ENCODE measurements at places on chromosomes 3 and 15. TPM values are rescaled to one million over a fixed set of nuclear protein-coding genes. Genes with fewer than 3 reads are reported as not detected.
A peak's percentile ranks its signal among the peaks of the same experiment; 100 is the strongest.

- H3K4me1 ChIP-seq, result no peaks in the 10 kb centered on the region
- no peak overlapping the region for H3K4me3 ChIP-seq
- no peak overlapping the region for H3K27ac ChIP-seq
- DNase-seq, result no peak
- no peaks in the 10 kb centered on the region for H3K36me3 ChIP-seq
- H3K27me3 ChIP-seq, result no peaks in the 10 kb centered on the region
These were observed 17.6 kb downstream of the GALK2 start for GRCh38 chr15:49187549-49188245.

- no peaks in the 10 kb centered on the region for H3K36me3 ChIP-seq
- H3K27me3 ChIP-seq, result no peaks in the 10 kb centered on the region
- no peak overlapping the region for H3K27ac ChIP-seq
- H3K4me3 ChIP-seq, result no peak overlapping the region
- no peaks in the 10 kb centered on the region for H3K4me1 ChIP-seq
- DNase-seq, result no peak
These were observed 337.2 kb downstream of the SATB1 start for GRCh38 chr3:18087988-18088387.

DNA sequence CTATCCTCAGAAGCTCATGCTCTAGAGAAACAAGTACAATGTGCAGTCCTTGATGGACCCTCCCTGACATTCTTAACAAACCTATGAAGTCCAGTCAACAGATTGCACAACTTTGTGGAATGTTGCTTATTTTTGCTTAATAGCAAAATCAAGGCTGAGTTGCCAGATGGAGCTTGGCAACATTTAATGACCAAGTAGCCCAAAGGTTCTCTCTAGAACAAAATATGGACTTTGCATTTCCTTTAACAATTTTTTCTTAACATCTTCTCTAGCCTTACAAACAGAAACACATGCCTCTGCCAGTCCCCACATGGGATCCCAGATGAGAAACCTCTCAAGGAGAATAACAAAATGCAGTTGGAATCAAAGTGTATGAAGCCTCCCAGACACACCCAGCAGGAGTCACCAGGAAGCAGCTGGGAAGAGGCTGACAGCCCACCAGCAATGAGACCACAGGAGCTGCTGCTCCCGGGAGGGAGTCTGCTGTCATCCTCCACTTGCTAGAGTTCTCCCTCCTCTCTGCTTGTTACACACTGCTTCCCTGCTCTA is 422.5 kb upstream of the CDIN1 start:
- no peak overlapping the region for H3K4me3 ChIP-seq
- H3K27me3 ChIP-seq, result no peaks in the 10 kb centered on the region
- peak; percentile 45 for DNase-seq
- no peaks in the 10 kb centered on the region for H3K36me3 ChIP-seq

Gene GOLGB1
- total RNA-seq, result 72.5 TPM

Gene ROPN1
- 80.8 TPM for total RNA-seq

DNA sequence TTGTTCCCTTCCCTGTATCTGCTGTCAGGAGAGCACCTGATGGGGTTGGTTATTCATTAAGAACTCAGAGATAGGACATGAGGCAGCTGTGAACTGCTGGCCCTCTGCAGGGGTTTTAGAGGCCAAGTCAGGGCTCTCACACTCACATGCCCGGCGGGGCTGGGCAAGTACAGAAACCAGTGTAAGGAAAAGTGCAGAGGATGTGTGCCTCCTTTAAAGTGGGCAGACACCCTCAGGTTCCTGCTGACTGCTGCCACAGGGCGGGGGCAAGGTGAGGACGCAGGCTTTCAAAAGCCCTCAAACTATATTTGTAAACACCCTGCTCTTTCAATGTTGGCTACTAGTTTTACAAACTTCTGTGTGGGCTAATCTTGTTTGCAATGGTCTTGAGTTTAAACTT is 22.4 kb downstream of the CXCR6 start:
- DNase-seq, result no peak
- H3K27ac ChIP-seq, result no peak overlapping the region
- no peak overlapping the region for H3K4me3 ChIP-seq
- no peaks in the 10 kb centered on the region for H3K27me3 ChIP-seq

- H3K27ac ChIP-seq, result no peak overlapping the region
- H3K36me3 ChIP-seq, result no peaks in the 10 kb centered on the region
- H3K4me1 ChIP-seq, result no peaks in the 10 kb centered on the region
- H3K27me3 ChIP-seq, result no peaks in the 10 kb centered on the region
These were observed 2.6 kb downstream of the ITIH1 start for GRCh38 chr3:52779837-52780585.

Gene NR2F2
- 38.2 TPM for total RNA-seq

- no peaks in the 10 kb centered on the region for H3K27me3 ChIP-seq
- no peak overlapping the region for H3K4me3 ChIP-seq
- H3K4me1 ChIP-seq, result no peaks in the 10 kb centered on the region
- no peaks in the 10 kb centered on the region for H3K36me3 ChIP-seq
- DNase-seq, result no peak
- no peak overlapping the region for H3K27ac ChIP-seq
These were observed 170.3 kb upstream of the CGNL1 start for GRCh38 chr15:57205996-57206395.

- no peak overlapping the region for H3K4me3 ChIP-seq
- H3K27me3 ChIP-seq, result no peaks in the 10 kb centered on the region
- no peaks in the 10 kb centered on the region for H3K36me3 ChIP-seq
- no peaks in the 10 kb centered on the region for H3K4me1 ChIP-seq
- DNase-seq, result no peak
These were observed 294.4 kb upstream of the TPM1 start for GRCh38 chr15:62748196-62748595.

DNA sequence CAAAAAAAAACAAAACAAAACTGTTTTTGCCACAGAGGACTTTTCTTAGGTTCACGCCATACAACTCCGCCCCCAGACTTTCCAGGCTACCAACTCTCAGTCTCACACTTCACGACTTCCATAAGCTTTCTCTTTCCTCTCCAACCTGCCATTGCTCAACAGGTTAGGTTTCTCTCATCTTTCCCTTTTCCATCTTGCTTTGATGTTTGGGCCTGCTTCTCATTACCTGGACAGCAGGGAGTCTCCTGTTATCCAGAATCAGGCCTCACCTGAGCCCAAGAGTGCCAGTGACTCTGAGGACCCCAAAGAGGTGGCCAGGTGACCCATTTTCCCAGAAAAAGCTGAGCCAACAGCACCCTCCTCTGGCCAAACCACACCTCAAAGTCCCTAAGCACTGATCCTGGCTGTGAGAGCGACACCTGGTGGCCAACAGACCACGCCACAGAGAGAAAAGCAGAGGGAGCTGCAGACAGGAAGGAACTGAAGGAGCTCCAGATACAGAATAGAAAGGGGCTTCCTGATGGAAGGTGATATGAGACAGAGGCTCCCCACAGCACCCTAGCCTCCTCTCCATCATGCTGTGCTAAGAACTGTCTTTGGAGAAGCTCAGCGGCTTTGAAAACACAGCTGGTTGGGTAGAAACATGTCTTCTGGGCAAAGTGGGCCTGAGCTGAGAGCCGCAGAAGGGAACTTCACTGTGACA is 4.0 kb downstream of the CCDC51 start:
- H3K27me3 ChIP-seq, result no peaks in the 10 kb centered on the region
- H3K27ac ChIP-seq, result peak overlapping the region; percentile 26
- H3K4me1 ChIP-seq, result peaks cover 38% of the 10 kb centered on the region
- peak; percentile 93 for DNase-seq

Gene RTP1
- total RNA-seq, result 0.93 TPM

DNA sequence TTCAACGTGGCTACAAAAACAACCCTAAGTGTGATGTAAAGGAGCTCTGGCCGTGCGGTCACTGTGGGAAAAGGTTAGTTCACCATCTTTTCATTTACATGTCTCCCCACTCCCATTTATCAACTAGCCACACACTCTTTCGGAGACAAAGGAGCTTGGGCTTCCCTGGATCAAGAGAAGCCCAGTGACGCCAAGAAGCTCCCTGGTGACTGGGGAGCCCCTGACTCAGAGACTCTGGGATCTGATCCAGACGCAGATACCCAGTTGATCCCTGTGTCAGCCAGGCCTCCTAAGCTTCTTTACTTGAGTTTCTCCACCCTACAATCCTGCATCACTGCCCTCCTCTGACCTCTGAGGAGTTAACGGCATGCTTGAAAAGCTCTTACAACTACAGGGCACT is 43.9 kb downstream of the HEG1 start:
- no peaks in the 10 kb centered on the region for H3K36me3 ChIP-seq
- H3K27ac ChIP-seq, result no peak overlapping the region
- no peak overlapping the region for H3K4me3 ChIP-seq
- H3K4me1 ChIP-seq, result no peaks in the 10 kb centered on the region

Gene MESP2
- total RNA-seq, result 2.2 TPM

DNA sequence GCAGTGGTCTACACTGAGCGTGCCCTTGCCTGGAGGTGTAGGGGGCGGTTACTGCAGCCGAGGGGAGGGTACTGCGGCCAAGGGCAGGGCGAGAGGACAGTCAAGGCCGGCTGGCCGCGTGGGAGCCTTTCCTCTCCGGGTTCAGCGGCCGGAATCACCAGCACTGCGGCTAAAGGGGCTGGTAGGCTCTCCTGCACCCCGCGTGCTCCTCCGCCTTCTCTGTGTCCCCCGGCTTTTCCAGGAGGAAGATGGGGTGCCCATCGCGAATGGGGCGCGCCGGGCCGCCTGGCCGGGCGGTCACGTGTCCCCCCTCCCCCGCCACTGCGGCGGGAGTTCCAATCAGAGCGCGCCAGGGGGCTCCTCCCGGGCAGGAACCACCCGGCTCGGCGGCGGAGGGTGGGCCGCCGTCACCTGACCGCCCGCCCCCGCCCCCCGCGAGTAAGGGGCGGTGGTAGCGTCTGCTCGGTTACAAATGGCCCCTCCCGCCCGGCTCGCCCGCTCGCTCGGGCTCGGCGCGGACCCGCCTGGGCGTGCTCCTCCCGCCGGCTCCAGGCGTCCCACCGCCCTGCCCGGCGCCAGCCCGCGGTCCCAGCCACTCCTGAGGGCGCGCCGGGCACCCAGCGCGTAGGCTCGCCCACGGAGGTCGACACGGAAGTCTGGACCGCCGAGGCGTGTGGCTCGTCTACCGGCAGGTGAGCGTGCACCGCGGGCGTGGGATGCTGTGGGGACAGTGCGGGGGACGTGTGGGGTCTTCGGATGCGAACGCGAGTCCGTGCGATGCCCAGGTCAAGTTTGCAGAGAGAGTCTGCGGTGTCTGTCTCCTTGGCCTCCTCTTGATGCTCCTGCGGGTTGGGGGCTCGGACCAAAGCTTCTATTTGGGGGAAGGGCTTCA is 242.6 kb upstream of the TOPAZ1 start:
- H3K27me3 ChIP-seq, result no peaks in the 10 kb centered on the region
- no peak overlapping the region for H3K27ac ChIP-seq
- peak overlapping the region; percentile 36 for H3K4me3 ChIP-seq
- H3K4me1 ChIP-seq, result peaks cover 29% of the 10 kb centered on the region
- DNase-seq, result peak; percentile 68

- H3K27ac ChIP-seq, result no peak overlapping the region
- DNase-seq, result peak; percentile 55
- peaks cover 3% of the 10 kb centered on the region for H3K4me1 ChIP-seq
- H3K27me3 ChIP-seq, result no peaks in the 10 kb centered on the region
These were observed 119.9 kb upstream of the TJP1 start for GRCh38 chr15:29942143-29942542.

DNA sequence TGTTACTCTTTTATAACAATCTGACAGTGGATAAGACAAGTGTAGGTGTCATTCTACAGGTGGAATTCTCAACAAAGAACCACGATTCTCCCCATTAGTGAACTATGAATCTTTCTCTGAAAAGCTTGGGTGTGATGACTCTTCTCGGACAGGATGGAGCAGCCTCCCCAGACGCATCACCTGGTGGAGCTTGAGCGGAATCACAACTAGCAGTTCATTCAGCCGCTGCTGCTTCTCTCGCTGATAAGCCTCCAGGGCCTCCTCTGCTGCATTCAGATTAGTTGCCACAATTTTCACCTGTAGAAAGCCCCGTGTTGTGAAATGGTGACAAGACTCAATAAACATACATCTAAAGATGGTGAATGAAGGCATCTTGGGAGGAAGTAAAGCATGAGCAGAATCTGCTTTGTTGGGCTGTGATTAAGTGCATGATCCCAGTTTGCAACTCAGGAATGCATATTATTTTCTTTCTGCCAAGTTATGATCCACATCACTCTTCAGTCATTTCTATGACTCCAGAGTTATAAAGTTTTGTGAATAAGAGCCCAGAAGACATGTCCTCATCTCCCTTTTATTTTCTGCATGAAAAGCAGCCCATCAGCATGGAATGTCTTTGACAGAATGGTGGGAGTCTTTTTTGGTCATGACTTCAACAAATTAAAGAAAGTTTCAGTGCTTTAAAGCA is 93.6 kb downstream of the BOC start:
- no peaks in the 10 kb centered on the region for H3K36me3 ChIP-seq
- no peak overlapping the region for H3K27ac ChIP-seq
- no peak overlapping the region for H3K4me3 ChIP-seq
- no peak for DNase-seq

DNA sequence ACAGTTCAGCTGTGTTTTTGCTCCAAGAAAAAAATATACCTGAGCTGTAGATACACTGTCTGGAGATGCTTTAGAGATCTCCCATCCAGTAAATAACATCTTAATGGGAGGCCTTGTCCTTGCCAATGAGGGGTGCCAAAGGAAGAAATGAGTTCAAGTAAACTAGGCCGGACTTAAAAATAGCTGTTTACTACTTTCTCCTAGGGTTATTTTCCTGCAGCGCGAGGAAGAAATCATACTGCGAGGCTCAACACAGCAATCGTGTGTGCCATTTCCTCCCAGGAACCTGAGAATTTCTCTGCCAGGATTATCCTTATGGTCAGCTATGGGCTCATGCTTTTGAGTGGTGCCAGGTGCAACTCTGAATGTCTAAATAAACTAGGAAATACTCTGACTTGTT is 71.9 kb downstream of the CMTM8 start:
- no peaks in the 10 kb centered on the region for H3K27me3 ChIP-seq
- H3K4me1 ChIP-seq, result no peaks in the 10 kb centered on the region
- H3K36me3 ChIP-seq, result no peaks in the 10 kb centered on the region
- no peak overlapping the region for H3K27ac ChIP-seq
- no peak overlapping the region for H3K4me3 ChIP-seq

- peaks cover 16% of the 10 kb centered on the region for H3K4me1 ChIP-seq
- H3K36me3 ChIP-seq, result no peaks in the 10 kb centered on the region
- DNase-seq, result no peak
- no peak overlapping the region for H3K27ac ChIP-seq
These were observed 269.1 kb upstream of the CFAP20DC start for GRCh38 chr3:59318881-59319280.

Gene CCDC80
- total RNA-seq, result 13.8 TPM

Gene CCDC39
- 7.4 TPM for total RNA-seq

Gene MUC20
- total RNA-seq, result 16.2 TPM

Gene TRA2B
- 199 TPM for total RNA-seq

DNA sequence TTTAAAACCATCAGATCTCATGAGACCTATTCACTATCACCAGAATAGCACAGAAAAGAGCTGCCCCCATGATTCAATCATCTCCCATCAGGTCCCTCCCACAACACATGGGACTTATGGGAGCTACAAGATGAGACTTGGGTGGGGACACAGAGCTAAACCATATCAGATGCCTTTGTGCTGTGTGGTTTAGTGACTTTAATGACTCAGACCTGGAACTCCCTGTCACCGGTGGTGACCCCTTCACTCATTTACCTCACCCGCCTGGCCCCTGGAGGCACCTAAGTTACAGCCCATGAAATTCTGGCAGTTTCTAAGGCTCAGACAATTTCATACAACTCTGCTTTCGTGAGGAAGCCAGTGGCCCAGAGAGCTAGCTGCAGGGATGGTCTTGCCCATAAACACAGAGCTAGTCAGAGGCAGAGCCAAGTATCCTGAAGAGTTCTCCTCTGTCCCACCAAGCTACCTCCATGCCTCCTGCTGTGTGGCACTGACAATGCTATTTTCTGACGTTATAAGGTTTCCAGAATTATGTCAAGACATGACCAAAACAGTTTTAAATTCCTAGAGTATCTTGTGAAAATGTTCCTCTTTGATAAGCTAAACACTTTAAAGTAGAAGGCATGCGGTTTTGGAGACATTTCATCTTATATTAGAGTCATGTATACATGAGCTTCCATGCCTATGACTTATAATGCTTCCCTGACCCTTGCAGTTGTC is 231.1 kb upstream of the IL12A start:
- H3K4me3 ChIP-seq, result no peak overlapping the region
- DNase-seq, result no peak
- H3K36me3 ChIP-seq, result no peaks in the 10 kb centered on the region
- H3K4me1 ChIP-seq, result no peaks in the 10 kb centered on the region
